Articular chondrocyte of knee joint (primary cell): ENCODE measurements at places on chromosomes 5 and 9. TPM values are rescaled to one million over a fixed set of nuclear protein-coding genes. Genes with fewer than 3 reads are reported as not detected.

DAB2 gene
- 412 and 538 TPM in 2 replicates for total RNA-seq

SPATA9 gene
- 0.11 and 1.7 TPM in 2 replicates for total RNA-seq

PCDHGA5 gene
- total RNA-seq, result 5.6 and 6.5 TPM in 2 replicates

OCLN gene
- 2.8 and 3.1 TPM in 2 replicates for total RNA-seq

NEURL1B gene
- total RNA-seq, result 3.5 and 6.1 TPM in 2 replicates

CCNB1 gene
- 69.0 and 101 TPM in 2 replicates for total RNA-seq

GRXCR2 gene
- total RNA-seq, result not detected in 2 replicates
